ENCODE measurements at places on chromosomes 12 and 14.

GRCh38 chr12:118536306-118536906 is 160.1 kb downstream of the SUDS3 start:
- DNase-seq = no peak

GRCh38 chr12:115574826-115575225 is 702.7 kb downstream of the MED13L start:
- DNase-seq = no peak

GRCh38 chr14:100609331-100609870 is 22.2 kb upstream of the BEGAIN start:
- DNase-seq = no peak

GRCh38 chr12:22275843-22276242 is 58.7 kb downstream of the ST8SIA1 start:
- peak; percentile 17 for DNase-seq

- DNase-seq = no peak
Observed at GRCh38 chr14:58738189-58738836, 100.6 kb downstream of the DACT1 start.

DNA sequence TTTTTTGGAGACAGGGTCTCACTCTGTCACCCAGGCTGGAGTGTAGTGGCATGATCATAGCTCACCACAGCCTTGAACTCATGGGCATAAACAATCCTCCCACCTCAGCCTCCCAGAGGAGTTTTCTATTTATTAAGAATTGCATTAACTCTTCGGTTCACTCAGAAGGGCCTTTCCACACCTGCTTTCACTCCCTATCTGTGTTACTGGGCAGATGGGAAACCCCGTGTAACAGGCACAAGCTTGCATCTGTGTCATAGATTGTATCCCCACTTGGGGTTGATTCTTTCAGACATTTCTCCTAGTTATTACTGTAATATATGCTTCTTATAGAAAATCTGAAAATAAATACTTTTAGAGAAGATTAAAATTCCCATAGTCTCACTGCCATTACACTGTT is 38.7 kb downstream of the STX2 start:
- DNase-seq = no peak

- DNase-seq = no peak
Observed at GRCh38 chr12:94856324-94856723, 147.2 kb downstream of the NDUFA12 start.

- DNase-seq = no peak
Observed at GRCh38 chr14:24794644-24795305, 160.8 kb upstream of the GZMB start.

- DNase-seq = no peak
Observed at GRCh38 chr12:131597333-131597732, 113.6 kb upstream of the SFSWAP start.

GRCh38 chr14:49769171-49769570 is 1.2 kb downstream of the KLHDC2 start:
- DNase-seq = no peak

GRCh38 chr14:78028471-78028870 is 141.7 kb upstream of the NRXN3 start:
- DNase-seq = no peak

DNA sequence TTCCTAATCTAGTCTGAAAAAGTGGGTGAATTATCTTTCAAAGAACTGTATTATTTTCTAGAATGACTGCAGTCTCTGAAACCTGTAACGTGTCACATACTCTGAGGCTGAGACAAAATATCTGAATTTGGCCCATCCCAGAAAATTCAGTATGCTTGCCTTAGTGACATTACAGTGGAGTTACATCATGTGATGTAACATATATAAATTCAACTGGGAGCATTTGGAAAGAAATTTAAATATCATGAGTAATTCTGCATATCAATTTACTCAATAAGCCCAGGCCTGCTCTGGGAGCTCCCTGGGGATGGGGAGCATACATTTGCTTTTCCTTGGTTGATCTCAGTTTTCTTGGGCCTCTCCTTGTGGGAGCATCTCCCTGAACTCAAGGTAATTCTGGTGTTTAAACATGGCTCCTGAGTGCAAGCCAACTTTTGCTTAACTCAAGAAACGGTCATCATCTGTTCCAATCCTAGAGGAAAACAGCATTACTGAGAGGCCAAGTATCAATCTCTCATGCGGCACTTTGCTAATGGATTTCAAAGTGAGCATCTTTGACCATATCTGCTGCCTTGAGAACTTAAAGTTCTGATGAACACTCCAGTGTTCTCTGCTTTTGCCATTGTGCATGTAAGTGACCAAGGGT is 54.4 kb downstream of the AKAP6 start:
- DNase-seq = no peak

DNA sequence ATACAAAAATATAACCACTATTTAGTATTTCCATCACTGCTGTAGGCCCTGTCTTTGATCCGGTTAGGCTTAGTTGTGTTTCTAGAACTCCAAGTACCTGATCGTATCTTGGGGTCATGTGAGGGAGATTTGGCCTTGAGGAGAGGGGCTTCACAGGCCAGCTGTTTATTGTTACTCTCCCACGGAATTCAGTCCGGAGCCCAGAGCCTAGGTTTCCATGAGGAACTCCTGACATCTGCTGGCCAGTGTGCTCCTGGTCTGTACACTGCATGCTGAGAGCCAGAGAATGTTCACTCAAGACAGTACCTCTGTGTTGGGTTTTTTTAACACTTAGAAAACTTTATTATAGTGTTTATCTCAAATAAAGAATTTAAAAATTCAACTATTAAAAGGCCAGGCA is 341.0 kb upstream of the TMEM132C start:
- DNase-seq = peak; percentile 89

GRCh38 chr14:85475113-85475512 is 54.8 kb upstream of the FLRT2 start:
- no peak for DNase-seq

- no peak for DNase-seq
Observed at GRCh38 chr14:94374116-94374515, 14.3 kb downstream of the SERPINA1 start.

GRCh38 chr12:22051114-22051698 is 5.2 kb downstream of the CMAS start:
- DNase-seq = no peak

GRCh38 chr12:109423392-109423791 is 53.7 kb downstream of the KCTD10 start:
- DNase-seq = no peak

GRCh38 chr12:28034271-28034670 is 61.7 kb upstream of the PTHLH start:
- DNase-seq = no peak

DNA sequence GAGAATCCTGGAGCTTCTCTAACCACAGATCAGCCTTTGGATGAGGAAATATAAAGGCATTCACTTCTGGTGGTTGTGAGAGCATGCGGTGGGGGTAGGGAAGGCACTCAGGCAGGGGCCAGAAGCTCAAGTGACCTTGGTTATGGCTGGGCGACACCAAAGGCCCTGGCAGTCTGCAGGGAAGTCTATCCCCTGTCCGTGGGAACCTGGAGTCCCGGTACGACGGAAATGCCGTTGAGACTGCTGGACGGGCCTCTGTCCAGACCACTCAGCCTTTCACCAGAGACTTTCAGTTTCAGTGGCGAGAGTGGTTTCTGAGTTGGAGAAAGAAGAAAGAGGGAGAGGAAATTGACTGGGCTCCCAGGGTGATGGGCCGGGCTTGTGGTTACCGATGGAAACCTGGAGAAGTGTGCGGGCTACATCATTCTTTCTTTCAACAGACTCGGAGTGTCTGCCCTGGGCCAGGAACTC is 20.9 kb downstream of the ISCA2 start:
- no peak for DNase-seq

DNA sequence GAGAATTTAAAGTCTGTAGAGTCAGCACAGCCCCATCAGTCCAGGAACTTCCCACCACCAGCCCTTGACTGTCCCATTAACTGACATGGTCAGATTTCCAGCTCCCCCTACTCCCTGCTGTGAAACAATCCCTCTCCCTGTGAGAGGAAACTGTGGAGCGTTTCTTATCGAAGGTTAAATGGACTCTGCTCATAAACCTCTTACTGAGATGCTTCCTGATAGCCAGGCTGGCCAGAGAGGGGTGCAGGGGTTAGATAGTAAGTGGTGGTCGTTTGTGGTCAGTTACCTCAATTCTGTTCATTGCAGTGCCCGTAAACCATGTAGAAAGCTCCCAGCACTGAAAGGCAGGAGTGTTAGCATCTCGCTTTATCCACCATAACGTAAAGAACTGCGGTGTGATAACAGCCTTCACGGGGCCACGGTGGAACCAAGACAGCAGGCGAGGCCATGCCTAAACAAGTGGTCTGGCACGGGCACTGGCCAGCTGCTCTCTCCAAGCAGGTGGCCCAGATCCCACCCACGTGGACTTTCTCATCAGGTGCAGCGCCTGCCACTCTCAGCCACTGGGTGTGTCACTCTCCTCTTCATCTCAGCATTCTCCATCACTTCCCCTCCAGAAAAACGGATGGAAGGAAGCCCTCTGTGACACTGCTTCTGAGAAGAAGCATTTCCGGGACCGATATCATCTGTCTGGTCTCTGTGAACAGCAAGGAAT is 102.2 kb downstream of the FBXL14 start:
- DNase-seq = no peak

DNA sequence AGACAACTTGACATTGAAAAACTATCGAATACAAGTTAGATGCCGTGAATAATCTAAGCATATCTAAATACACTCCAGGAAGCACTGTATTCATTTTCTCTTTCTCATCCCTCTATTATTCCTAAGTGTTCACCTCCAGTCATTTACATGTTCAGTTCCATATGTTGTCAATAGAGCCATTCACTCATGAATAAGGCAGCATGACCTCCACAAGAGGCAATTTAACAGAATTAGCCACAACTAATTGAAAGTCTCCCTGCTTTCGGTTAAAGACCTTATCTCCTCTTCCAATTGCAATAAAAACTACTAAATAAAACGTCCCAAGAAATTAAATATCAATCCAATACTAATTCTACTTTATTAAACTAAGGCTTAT is 1.8 kb downstream of the LRIG3 start:
- no peak for DNase-seq

GRCh38 chr12:124292385-124292784 is 2.5 kb upstream of the RFLNA start:
- DNase-seq = no peak

GRCh38 chr12:105949391-105949790 is 189.4 kb downstream of the NUAK1 start:
- no peak for DNase-seq

- no peak for DNase-seq
Observed at GRCh38 chr12:58920961-58921861, 907 bp upstream of the LRIG3 start.

DNA sequence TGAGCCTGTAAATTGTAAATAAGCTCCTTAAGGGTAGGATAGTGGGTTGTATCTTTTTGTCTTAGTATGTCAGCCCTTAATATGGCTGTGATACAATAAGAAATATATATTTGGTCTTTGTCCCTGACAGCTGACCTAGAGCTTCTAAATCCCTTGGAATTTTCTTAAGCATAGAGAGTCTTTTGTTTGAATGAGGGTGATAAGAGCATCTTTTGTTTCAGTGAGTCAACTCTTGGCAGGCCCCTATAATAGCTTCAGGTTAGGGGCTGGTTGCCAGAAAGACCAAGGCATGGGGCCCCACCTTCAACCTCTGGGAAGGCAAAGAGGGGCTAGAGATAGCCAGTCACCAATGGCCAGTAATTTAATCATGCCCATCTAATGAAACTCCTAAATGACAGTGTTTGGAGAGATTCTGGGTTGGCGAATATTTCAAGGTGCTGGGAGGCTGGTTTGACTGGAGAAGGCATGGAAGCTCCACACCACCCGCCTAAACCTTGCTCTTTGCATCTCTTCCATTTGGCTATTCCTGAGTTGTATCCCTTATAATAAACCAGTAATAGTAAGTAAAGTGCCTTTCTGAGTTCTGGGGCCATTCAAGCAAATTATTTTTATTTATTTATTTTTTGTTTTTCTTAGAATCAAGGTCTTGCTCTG is 10.5 kb downstream of the PALS1 start:
- DNase-seq = no peak

DNA sequence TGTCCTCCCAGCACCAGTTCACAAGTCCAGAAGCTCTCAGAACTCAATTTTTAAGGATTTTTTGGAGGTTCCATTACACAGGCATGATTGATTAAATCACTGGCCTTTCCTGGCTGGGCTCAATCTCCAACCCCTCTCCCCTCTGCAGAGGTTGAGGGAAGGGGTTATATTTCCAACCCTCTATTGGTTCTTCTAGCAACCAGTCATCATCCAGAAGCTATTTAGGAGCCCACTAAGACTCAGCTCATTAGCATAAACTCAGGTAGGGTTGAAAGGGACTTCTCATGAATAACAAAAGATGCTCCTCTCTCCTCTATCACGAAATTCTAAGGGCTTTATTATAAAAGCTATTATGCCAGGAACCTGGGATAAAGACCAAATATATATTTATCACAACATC is 41.5 kb downstream of the SPPL3 start:
- DNase-seq = no peak

GRCh38 chr12:46661110-46661845 is 164.5 kb downstream of the SLC38A4 start:
- no peak for DNase-seq

DNA sequence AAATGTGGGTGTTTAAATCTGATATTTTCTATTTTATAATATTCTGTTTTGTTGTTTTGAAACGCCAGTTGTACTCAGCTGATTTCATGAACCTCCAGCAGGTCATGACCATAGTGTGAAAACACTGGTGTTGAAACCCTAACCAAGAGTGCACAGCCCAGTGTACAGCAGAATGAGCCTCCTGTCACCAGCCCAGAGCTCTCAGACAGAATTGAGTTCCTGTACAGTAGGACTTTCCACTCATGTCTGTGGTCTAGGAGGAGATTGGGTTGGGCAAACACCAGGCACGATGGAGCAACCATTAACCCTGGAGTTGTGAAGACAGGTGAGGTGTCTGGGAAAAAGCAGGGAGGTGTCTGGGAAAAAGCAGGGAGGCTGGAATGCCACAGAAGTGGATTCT is 908.8 kb downstream of the VRK1 start:
- no peak for DNase-seq

DNA sequence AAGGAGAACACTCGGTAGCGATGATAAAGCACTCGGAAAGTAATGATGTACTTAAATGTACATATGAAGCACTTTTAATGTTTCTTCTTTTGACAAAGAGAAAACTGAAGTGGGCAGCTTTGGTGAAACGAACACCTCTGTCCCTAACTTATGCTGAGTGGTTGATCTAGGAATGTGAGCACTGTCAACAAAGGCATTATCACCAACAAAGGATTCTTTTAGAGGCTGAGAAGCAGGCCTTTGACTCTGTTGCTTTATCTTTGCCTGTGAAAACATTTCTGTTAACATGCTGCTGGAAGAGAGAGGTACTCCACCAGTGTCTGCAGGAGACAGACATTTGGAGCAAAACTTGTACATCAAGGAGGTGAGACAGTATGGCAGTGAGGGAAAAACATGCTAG is 103.2 kb upstream of the VRK1 start:
- no peak for DNase-seq

DNA sequence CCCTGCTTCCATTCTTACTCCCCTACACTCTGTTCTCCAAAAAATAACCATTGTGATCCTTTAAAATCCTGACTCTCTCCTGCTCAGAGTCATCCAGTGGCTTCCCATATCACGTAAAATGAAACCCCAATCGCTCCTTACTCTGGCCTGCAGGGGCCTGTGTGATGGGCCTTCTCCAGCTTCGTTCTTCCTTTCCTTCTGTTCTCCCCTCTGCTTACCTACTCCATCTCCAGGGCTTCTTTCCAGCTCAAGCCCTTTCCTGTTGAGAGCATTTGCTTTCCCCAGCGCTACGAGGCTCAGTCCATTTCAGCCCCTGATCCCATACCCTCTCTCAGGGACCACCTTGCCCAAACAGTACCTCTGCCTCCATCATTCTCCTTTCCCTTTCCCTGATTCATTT is 144.4 kb upstream of the ARHGAP5 start:
- no peak for DNase-seq

- DNase-seq = no peak
Observed at GRCh38 chr12:71142016-71142415, 15.8 kb downstream of the TSPAN8 start.
